ENCODE measurements at places on chromosomes 16 and 17. TPM values are rescaled to one million over a fixed set of nuclear protein-coding genes. Genes with fewer than 3 reads are reported as not detected.

Gene GP1BA
- not detected for total RNA-seq

Gene HS3ST3A1
- total RNA-seq: 0.24 TPM

Gene TBC1D26
- not detected for total RNA-seq

Gene NACA2
- total RNA-seq: not detected

Gene EFCAB13
- total RNA-seq: 2.6 TPM

Gene DNAI2
- total RNA-seq: not detected

Gene DNAH17
- total RNA-seq: 1.1 TPM

Gene MYH8
- not detected for total RNA-seq

Gene PLCG2
- total RNA-seq: 3.5 TPM

Gene SEZ6L2
- total RNA-seq: 19.9 TPM

Gene SLC9A5
- 1.4 TPM for total RNA-seq

Data from A549 treated with GW870086 at 1 μM for 4 hours (cell line).